GM10248 (cell line): ENCODE measurements at places on chromosomes 1 and 21.

- DNase-seq = no peak
Observed at GRCh38 chr1:47883963-47884362, 113.2 kb downstream of the TRABD2B start.

DNA sequence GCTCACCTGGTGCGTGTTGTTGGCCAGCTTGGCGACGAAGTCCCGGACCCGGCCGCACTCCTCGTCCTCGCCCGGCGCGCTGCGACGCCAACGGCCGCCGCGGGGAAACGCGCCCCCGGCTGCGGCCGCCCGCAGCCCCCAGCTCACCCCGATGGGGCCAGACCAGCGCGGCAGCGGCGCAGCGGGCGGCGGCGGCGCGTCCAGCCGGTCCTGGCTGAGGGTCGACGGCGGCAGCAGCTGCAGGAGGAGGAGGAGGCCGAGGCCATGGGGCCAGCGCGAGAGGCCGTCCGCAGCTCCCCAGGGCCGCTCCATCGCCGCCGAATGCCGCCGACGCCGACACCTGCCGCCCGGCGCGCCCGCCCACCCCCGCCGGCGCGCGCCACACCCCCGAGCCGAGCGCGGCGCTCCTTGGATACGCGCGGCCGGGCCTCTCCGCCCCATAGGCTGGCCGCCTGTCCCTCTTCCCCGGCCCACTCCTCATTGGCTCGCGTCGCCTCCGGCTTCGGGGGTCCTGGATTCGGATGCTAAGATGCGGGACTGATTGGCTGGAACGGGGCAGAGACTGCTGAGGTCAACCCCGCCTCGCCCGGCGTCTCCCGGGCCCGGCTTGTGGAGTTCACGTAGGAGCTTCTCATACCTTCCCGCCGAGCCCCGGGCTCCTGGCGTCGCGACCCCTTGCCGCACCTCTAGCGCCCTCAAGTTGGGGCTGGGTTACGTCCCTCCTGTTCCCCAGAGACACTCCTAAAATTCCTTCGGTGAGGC, at the start of gene SORT1:
Gene SORT1, minus strand, starts transcription at position 338 of the 762 bp plus-strand sequence. Its CDS starts 26 bp downstream, at position 312.
- peak; percentile 71 for DNase-seq

DNA sequence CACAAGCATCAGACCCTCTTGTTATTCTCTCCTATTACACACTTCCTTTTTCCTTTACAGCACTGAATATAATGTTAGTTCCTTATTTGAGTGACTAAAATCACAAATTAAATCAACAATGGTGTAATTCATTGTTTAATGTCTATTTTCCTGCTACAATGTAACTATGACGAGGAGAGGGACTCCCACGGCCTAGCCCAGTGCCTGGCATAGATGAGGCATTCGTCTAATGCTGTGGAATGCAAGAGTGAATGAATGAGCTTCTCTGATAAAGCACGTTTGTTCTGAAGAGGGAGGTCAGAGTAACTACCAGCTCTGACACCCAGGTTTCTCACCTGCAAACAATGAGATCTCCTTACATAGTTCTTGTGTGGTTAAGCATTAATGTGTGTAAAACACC, 479.4 kb downstream of the OMA1 start:
- DNase-seq = no peak

GRCh38 chr1:8562881-8563865, 245.3 kb downstream of the SLC45A1 start:
- no peak for DNase-seq

DNA sequence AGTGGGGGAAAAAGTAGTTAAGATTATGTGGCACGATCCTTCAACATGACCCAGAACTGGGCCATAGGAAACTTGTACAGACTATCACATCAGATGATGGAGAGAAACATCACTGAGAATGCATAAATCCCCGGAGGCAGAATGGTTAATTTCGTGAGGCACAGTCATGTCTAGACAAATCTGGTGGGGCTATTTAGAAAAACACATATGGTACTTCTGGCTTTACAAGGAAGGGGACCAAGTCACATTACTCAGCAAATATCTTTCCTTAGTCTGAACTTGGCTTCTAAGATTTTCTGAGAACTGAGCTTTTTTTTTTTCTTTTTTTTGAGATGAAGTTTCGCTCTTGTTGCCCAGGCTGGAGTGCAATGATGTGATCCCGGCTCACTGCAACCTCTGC, 9.2 kb upstream of the UQCRHL start:
- no peak for DNase-seq

GRCh38 chr1:248824701-248825100, 1.0 kb downstream of the SH3BP5L start:
- no peak for DNase-seq

DNA sequence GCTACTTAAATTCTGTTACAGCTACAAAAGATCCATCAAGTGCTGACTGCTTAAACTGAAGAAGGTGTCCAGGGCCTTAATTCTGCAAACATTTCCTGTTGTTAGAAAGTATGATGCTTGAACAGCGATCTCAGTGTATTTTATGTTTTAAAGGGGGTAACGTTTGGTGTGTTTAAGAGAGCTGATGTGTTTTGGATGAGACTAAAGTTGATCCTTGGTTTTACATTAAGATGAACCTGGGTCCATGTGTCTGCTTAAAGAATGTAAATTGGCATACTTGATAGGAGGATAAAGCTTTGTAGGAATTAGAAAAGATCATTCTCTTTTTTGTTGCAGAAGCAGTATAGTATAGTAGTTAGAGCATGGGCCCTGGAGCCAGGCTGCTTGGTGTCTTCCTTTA, 3.6 kb downstream of the IER5 start:
- DNase-seq = no peak

GRCh38 chr1:184621260-184621659, 133.4 kb downstream of the EDEM3 start:
- DNase-seq = no peak

GRCh38 chr21:43590194-43590593, 69.1 kb downstream of the HSF2BP start:
- no peak for DNase-seq

- DNase-seq = no peak
Observed at GRCh38 chr1:20153000-20153418, 13.9 kb downstream of the PLA2G2F start.

GRCh38 chr21:16792101-16792500, 720.7 kb upstream of the CXADR start:
- DNase-seq = no peak

- DNase-seq = peak; percentile 43
Observed at GRCh38 chr1:167276969-167277368, 56.3 kb downstream of the POU2F1 start.

- DNase-seq = peak; percentile 68
Observed at GRCh38 chr1:55375617-55376258, 160.6 kb upstream of the USP24 start.

GRCh38 chr1:29516063-29516820, 279.9 kb downstream of the PTPRU start:
- DNase-seq = no peak

DNA sequence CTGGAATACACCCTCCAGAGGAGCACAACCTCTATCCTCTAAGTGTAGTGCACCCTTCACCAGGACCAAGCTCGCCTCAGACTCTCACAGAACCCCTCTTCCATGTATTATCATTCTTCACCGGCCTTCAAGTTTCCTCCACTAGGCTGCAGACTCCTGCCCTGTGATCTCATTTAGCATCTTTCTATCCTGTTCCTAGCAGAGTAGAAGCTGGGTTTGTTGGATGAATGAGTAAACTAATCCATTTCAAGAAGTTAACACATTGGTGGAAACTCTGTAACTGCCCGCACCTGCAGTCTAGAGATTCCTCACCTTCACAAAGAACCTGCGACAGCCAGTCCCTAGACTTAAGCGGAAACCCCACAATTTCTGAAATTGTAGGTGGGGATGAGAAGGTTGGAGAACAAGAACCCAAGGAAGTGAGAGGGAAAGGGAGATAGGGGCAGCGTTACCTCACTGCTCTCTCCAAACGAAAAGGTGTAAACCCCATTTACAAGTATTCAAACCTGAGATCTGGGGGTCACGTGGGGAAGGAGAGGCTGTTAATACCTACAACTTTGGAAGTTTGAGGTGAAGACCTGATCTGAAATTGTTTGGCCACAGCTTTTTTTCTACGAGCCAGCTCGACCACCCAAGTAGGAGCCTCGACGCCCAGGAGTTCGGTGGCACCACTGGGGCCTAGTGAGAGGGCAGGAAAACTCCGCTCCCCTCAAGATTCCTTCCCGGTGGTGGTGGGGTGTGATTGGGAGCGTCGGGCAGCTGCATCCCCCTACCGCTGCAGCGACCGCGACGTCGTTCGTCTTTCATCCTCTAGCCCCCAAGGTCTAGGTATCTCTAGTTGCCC, 1.2 kb downstream of the PTPN14 start:
- DNase-seq = no peak
